ENCODE measurements at places on chromosomes 2 and 18.

GRCh38 chr2:228378696-228379425 is 197.4 kb upstream of the SPHKAP start:
- DNase-seq = no peak

DNA sequence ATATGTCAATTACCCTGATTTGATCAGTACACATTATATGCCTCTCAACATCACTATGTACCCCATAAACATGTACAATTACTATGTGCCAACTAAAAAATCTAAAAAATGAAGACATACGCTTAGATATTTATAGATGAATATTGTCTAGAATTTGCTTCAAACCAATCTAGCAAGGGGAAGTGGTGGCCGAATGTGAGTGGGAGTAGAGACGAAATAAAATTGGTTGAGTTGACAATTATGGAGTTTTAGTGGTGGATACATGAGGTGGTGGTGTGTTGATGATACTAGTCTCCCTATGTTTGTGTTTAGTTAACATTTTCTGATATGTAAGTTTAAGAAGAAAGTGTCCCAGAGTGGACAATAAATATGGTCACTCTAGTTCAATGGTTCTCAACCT is 49.0 kb downstream of the SDC1 start:
- no peak for DNase-seq

DNA sequence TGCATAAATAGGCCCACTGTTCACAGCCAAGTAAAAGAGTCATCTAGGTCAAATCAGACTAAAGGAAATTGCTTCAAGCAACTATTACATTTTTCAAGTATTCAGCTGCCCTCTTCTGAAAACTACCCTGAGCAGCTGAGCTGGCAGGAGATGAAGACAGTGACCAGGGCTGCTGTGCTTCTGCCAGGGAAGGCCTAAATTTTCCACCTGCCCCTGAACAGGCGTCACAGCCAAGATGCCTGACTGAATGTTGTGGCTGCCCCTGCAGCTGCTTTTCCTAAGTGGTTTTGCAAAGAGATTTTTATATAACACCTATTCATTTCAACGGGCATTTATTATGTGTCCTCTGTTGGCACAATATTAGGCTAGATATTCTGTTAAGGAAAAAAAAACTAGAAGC is 96.7 kb upstream of the RPE start:
- no peak for DNase-seq

DNA sequence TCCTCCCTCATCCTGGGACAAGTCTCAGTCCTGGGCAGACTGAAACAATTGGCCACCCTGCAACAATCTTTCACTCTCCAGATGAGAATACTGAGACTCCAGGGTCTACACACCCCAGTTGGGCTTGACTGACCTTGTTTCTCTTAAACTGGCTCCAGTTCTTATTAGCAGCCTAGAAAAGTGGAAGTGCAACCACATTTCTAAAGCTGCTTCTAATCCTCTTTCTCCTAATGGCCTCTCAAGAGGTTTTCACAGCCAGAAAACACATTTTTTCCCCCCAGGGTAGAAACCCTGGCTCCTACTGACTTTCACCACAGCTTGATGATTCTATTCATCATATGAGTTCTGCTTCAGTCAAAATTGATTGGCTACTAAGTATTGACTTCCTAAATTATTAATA is 45.8 kb downstream of the SLC4A5 start:
- DNase-seq = no peak

- DNase-seq = no peak
Observed at GRCh38 chr18:32804134-32804888, 31.5 kb upstream of the KLHL14 start.

- no peak for DNase-seq
Observed at GRCh38 chr2:26615336-26615859, 25.8 kb downstream of the CIB4 start.

GRCh38 chr2:195151711-195152110 is 505.3 kb upstream of the SLC39A10 start:
- no peak for DNase-seq

DNA sequence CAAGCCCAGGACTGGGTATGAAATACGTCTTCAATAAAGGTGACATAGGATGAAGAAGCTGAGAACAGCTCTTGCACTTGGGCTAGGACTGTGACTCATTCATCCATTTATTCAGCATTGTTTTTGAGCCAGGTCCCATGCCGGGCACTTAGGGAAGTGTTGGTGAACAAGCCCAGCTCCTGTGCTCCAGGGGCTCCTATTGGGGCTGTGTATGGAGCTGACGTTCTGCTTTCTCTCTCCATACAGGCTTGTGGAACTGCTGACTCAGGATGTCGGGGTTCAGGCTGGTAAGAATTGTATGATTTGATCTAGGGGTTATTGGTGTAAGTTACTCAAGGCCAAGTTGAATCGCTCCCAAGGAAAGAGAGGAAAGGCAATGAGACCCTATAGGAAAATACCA is 24.0 kb downstream of the MYO7B start:
- no peak for DNase-seq

Measured in amygdala (tissue), 56 donors.